ENCODE measurements at places on chromosomes 1 and 21.

DNA sequence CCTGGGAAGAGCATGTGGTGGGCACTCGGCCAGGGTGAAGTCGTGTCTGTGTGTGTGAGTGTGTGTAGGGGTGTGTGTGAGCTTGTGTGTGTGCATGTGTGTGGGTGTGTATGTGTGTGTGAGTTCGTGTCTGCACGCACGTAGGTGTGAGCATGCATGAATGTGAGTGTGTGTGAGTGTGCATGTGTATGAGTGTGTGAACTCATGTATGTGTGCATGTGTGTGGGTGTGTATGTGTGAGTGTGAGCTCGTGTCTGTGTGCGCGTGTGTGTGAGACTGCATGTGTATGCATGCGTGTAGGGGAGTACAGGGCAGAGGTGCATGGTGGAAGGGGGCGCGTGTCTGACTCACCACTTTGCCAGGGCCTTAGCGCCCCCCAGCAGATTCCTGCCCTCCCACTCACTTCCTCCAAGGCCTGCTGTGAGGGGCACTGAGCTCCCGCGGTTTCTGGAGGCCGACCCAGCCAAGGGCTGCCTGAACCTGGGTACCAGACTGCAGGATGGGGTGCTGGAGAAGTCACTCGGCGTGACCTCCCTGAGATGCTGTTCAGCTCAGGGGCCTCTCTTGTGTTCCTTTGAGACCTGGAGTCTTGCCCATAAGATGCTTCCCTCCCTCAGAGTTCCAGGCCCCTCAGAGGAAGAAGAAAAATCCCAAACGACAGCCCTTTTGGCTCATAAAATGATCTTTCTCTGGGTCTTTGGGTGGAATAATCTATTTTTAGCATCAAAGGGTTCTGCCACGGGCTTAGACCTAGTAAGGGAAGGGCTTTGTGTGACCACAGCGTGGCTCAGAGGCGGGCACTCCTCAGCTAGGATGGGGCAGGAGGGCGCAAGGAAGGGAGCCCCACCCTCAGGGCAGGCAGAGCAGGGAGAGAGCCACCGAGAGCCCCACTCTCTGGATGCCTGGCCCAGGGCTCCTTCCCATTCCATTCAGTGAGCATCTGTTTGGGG, 41.1 kb upstream of the RUNX3 start:
- DNase-seq, result no peak

DNA sequence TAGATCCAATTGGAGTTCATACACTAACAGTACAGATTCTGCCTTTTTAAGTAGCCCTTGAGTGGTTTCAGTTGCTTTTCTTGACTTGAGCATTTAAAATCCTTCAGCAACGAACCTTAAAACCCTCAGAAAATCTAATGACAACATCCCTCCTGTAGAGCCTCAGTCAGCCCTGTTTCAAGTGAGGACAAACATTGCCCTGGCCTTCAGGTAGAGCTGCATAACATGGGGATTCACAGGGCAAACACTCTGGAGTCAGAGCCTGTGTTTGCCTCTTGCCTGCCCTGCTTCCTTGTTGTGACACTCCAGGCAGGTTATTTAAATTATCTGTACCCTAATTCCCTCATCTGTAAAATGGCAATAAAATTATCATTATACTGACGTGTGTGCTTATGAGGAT, 96.1 kb upstream of the KCNA3 start:
- DNase-seq, result no peak

DNA sequence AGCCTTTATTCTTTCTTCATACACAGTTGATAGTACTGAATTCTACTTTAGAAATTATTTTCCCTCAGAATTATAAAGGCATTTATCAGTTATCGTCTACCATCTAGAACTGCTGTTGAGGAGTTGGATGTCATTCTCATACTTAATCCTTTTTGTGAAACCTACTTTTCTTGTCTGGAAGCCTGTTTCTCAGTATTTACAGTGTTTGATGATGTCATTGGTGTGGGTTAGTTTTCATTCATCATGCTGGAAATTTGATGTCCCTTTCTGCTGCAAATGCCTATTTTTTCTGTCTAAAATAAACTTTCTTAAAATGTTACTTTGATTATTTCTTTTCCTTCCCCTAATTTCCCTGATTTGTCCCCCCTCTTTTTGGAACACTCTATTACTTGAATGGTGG, 22.8 kb upstream of the ZNF281 start:
- DNase-seq, result no peak

- DNase-seq, result no peak
These were observed 12.0 kb upstream of the RHBG start for GRCh38 chr1:156356875-156357534.

- DNase-seq, result no peak
These were observed 42.1 kb upstream of the SAMD13 start for GRCh38 chr1:84259376-84259775.

DNA sequence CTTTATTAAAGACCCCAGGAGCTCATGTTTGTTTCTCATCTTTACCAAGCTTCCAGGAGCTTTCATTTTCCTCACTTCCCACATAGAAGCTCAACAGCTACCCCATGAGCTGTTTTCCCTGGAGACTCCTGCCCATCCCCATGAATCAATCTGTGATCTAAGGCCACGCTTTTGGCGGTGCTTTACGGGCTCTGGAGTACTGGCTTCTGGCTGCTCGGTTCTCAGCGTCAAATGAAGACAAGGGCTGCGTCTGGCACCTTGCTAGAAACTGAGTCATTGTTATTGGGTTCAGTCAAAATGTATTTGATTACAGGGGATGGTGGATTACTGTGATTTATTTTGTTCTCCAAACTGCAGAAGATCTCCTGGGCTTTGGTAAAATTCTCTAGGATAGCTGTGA, 39.9 kb downstream of the ACP6 start:
- no peak for DNase-seq

DNA sequence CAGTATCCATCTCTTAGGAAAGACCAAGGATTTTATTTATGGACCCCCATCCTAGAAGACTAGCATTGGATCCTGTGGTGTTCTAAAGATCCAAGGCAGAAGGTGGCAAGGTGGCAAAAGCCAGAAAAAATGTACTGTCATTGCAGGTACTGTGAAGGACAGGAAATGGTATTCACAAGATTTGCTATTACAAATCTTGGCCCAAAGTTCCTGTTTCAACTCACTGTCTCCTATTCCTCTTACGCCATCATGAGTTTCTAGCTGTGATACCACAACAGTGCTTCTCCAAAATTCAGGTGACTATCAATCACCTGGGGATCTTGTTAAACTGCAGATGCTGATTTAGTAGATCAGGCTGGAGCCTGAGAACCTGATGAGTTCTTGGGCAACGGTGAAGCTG, 21.4 kb downstream of the ACP6 start:
- no peak for DNase-seq

GRCh38 chr21:41460578-41461527, 34.8 kb downstream of the MX1 start:
- no peak for DNase-seq
